Mucosa of gallbladder (tissue), 1 donor: ENCODE measurements at places on chromosomes 12 and 14.

DNA sequence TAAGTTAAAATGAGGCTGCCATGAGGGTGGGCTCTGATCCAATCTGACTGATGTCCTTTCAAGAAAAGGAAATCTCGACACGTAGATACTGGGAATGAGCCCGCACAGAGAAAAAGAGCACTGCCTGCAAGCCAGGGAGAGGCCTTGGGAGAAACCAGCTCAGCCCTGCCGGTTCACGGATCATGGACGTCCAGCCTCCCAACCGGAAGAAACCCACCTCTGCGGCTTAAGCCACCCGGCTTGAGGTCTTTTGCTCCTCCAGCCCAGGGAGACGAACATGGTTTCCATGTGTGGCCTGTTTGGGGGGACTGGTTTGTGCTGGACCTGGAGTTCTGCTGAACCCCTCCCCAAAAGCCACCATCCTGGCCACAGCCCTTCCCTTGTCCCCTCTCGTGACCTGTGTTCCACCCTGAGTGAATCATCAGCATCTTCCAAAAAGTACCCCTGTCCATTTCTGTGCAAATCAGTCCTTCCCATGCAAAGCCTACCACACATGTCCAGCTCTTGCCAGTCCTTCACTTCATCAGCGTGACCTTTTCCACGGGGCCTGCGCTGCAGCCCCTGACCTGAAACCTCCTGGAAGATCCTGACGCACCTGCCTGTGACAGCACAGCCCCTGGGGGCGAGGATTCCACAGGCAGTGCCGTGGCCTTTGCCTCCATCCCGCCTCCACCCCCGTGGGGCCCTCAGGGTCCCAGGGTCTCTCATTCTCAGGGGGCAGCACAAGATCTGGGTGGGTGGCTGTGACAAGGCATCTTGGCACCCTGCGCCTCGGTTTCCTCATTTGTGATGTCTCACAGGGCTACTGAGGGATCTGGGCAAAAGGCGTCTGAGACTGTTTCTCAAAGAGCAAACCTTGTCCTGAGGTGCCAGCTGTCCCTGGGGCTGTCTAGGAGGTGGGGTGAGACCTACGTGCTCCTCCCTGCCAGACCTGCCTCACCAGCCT, 51.6 kb upstream of the GPR68 start:
- DNase-seq: no peak

GRCh38 chr12:50326590-50327284, 43.4 kb upstream of the LIMA1 start:
- DNase-seq: peak; percentile 31

DNA sequence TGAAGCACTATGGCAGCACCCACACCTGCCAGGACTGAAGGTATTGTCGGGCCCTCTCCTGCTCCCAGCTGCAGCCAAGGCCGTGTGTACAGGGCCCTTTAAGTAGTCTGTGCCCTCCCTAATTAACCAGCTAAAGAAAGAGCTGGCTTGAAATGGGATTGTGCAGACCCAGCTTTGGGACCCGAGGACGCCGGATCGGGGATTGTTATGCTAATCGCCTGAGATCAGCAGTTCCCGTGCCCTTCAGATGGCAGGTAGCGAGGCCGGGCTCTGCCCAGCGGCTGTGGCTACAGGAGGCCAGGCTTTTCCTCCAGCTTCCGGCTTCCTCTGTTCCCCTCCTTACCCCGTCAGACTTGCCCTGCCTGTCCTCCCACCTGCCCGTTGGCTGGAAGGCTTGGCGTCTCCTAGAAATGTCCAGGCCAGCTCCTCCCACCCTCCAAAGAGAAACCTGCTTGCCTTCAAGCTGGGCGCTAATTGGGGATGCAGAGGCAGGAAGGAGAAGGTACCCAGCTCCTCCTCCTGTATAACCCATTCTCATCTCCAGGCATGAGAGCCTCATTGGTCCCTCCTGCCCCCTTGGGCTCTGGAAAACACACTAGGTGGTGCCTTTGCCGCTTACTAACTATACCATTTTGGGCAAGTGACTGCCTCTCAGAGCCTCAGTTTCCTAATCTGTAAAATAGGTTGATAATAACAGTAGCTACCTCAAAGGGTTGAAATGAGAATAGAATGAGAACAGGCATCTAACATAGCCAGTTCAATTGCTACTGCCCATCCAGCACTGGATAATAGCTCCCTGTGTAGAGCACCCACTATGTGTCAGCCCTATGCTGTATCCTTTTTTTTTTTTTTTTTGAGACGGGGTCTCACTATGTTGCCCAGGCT, 25.8 kb upstream of the MSI1 start:
- peak; percentile 29 for DNase-seq

- DNase-seq: peak; percentile 16
These were observed 949 bp downstream of the PLBD2 start for GRCh38 chr12:113359133-113359938.

DNA sequence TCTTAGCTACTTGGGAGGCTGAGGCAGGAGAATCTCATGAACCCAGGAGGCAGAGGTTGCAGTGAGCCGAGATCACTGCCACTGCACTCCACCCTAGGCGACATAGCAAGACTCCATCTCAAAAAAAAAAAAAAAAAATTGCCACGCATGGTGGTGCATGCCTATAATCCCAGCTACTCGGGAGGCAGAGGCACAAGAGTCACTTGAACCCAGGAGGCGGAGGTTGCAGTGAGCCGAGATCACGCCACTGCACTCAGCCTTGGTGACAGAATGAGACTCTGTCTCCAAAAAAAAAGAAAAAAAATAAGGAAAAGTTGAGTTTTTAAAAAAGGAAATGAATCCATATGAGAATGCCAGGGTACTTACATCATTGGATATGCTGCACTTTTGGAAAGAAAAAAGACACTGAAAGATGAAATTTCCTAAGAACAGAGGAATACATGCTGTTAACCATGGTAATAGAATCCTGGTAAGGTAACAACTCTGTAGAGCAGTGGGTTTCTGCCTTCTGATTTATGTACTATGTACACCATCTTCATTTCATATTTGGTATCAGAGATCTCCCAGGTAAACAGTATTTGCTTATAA, 222.7 kb downstream of the ERC1 start:
- DNase-seq: no peak

DNA sequence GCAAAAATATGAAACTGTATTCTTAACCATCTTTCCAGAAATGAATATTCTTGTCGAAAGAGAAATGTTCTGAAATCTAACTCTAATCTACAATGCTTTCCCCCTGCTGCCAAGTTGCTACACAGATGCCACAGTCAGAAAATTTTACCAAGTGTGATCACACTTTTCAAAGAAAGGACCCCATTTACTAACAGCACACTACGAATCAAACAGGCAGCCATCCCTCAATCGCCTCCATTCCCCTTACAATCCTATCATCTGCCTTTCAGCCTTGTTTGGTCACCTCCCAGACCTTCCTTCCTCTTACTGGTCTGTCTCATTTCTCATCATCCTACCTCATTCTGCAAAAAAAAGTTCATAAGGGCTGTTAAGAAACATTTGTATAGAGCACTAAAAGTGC, 190.1 kb downstream of the MED13L start:
- DNase-seq: no peak

DNA sequence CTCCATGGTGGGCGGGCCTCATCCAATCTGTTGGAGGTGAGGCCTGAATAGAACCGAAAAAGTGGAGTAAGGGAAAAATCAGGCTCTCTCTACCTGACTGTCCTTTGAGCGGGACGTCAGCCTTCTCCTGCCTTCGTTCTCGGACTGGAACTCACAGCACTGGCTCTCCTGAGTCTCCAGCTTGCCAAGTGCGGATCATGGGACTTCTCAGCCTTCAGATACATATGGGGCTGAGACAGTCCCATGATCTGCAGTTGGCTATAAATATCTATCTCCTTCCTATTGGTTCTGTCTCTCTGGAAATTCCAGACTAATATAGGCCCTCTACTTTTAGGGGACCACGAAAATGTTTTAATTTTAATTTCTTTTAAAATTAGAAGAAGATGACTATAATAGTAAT, 29.7 kb upstream of the PLEK2 start:
- no peak for DNase-seq

GRCh38 chr14:103630364-103631108, 1.5 kb downstream of the KLC1 start:
- DNase-seq: no peak

DNA sequence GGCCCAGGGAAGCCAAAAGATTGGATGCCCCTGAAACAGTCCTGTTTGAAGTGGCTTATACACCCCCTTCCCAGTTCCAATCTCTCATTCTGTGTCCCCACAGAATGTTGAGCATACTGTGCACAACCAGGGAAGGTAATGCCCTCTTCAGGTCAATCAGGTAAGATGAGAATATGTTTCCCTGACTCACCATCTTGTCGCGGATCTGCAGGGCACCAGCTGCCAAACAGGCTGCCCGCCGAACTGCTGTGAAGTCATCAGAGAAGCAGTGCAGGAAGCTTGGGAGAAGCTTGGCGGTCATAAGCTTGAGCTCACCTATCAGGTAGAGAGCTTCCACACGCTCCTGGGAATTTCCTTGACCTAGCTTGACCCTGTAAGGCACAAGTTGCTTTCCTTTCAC, 9.6 kb downstream of the RIOX1 start:
- no peak for DNase-seq

GRCh38 chr14:56888274-56888673, 78.0 kb upstream of the OTX2 start:
- DNase-seq: no peak

DNA sequence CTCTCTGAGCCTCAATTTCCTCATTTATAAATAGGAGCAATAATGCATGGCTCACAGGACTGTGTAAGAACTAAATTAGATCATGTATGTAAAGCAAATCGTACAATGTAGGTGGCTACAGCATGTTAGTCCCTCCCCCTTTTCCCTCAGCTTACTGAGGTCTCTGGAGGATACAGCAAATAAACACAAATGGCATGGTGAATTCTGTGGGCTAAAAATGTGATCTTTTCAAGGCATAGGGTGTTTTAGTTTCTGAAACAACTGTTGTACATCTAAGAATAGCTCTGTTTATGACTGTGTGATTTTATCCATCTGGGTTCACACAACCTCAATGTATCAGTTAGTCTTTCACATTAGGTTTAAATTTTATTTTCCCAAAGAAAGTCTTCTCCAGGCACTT, 121.2 kb upstream of the PLEKHG7 start:
- no peak for DNase-seq

GRCh38 chr12:51630986-51631385, 40.0 kb downstream of the SCN8A start:
- DNase-seq: no peak

- no peak for DNase-seq
These were observed 43.8 kb upstream of the BMP4 start for GRCh38 chr14:54000341-54000811.

DNA sequence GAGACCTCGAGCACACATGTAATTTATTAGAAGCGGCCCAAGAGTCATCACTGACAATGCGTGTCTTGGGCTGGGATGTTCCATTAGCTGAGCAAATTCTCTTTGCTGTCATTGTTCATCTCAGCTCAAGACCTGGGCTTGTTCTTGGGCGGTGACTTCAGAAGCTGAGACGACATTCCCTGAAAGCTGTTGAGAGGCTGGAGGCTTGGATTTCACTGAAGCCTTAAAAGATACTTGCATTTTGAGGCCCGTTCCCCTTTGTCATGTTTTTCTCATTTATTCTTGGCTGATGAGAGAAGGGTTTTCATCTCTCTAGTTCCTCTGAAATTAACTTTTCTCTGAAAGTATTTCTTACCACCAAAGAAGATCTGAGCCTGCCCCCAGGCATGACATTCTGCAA, 16.6 kb upstream of the SUSD6 start:
- DNase-seq: no peak

DNA sequence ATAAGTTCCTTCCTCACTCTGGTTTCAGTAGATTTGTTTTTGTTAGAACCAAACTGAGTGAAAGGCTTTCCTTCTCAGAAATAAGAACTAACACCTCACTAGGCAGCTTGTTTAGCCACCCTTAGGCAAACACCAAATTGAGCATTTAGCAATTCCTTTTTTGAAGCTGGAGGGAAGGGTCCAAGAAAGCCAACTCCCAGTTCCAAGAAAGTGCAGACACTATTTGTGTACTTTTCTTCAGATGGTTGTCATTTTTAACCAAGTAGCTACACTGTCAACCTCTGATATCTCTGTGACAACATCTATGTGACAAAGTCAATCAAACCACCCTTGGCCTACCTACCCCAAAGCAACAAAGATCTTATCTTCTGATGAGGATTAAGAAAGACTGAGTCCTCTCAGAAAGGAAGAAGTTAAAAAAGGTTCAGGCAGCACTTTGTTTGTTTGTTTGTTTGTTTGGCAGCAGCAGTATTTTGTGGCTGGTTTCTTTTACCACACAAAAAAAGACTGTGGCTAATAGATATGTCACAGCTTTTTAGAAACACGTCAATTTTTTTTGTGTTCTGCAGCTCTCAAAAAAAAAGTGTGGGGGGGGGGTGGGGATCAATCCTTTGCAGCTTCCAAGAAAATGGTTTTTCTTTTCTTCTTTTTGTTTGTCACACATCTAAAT, 203.8 kb downstream of the CRADD start:
- DNase-seq: no peak

GRCh38 chr12:66863276-66863675, 184.4 kb upstream of the GRIP1 start:
- no peak for DNase-seq
